ENCODE measurements at places on chromosomes 4 and X. TPM values are rescaled to one million over a fixed set of nuclear protein-coding genes. Genes with fewer than 3 reads are reported as not detected.

The ZNF157 gene
- total RNA-seq, result 0.42 TPM

The HAND2 gene
- total RNA-seq, result not detected

The LRBA gene
- total RNA-seq, result 49.6 TPM

The ZFYVE28 gene
- total RNA-seq, result 14.8 TPM

The STATH gene
- total RNA-seq, result not detected

The WDR19 gene
- 10.0 TPM for total RNA-seq

The PRICKLE3 gene
- total RNA-seq, result 13.7 TPM

The TBX22 gene
- total RNA-seq, result not detected

The ITGB1BP2 gene
- total RNA-seq, result 4.4 TPM

The PAGE3 gene
- not detected for total RNA-seq

The PALLD gene
- total RNA-seq, result 2.8 TPM

The PAGE1 gene
- not detected for total RNA-seq

The ASMT gene
- total RNA-seq, result not detected

Data from activated CD4-positive, alpha-beta T cell treated with anti-CD3 and anti-CD28 coated beads, Interleukin-2, amount 10 ng/mL, durations not matched to agents 7 days and 5 days (primary cell).